ENCODE measurements at places on chromosomes 7 and 10.
A peak's percentile ranks its signal among the peaks of the same experiment; 100 is the strongest.

- DNase-seq: peak; percentile 91
Measured at GRCh38 chr7:27095897-27096767, at the start of gene HOXA1. Gene HOXA1 (minus strand): TSS chr7:27096000. CDS start chr7:27095912, 88 bp downstream.

GRCh38 chr10:130364631-130365411 lies 228.6 kb downstream of the GLRX3 start:
- DNase-seq: no peak

GRCh38 chr10:1557081-1557480 lies 180.2 kb downstream of the ADARB2 start:
- no peak for DNase-seq

- no peak for DNase-seq
Measured at GRCh38 chr10:49272251-49273081, 26.5 kb upstream of the C10orf71 start.

DNA sequence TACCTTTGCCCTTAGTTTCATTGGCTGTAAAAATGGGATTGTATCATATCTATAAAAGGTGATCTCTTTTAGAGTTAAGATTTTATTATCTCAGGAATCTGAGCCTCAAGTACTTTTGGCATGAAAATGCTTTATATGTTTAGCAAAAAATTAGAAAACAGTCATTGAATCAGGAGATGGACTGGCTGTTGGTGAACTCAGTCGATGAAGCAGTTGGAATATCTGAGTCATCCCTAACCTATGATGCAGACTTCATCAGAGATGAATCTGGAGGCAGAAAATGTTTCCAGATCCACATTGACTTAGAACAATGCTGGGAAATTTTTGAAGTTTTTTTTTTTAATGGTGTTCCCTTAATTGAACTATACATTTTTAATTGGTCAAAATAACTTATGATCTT lies 228.5 kb downstream of the SLC25A13 start:
- DNase-seq: no peak

- no peak for DNase-seq
Measured at GRCh38 chr10:70622981-70623844, 20.7 kb upstream of the PRF1 start.

DNA sequence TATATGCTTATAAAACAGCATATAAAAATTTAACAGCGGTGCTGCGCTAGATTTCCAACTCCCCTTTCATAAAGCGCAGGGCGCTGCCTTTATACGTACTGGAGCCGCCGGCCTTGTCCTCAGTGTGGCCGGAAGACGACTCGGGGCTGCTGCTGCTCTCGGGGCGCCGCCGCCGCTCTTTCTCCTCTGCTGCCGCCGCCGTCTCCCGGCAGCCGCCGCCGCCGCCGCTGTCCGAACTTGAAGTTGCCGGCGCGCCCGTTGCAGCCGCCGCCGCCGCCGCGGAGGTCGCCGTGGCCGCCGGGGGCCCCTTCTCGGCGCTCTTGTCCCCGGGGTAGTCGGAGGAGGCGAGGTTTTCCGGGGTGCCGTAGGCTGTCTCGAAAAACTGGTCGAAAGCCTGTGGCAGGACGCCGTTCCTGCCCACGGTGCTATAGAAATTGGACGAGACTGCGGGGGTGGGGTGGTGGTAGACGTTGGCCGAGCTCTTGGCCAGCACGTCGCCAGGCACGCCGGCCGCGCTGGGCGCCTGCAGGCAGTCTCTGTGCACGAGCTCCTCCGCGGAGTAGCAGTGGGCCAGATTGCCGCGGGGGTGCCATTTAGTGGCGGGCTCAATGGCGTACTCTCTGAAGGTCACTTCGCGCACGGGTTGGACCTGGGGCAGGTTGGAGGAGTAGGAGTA lies 557 bp downstream of the HOXA11 start:
- no peak for DNase-seq

Measured in NCI-H526 (cell line).